Bronchial epithelial cell (primary cell): ENCODE measurements at places on chromosomes 7 and 10.

DNA sequence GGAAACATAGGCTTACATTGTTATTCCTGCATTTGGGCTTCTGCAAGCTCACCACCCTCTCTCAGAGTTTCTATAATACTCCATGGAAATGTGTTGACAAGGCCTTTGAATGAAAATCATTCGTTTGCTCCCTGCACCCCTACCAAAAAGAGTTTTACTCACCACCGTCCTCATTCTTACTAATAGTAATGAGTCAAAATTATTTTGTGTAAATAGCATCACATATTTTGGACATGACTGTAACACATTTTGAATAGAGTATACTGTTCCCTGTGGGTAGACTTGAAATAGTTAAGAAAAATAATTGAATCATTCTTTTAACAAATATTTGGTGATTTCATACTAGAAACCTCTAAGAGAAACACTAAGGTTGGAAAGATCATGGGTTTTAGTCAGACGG, 84.6 kb downstream of the AKAP9 start:
- peak; percentile 93 for DNase-seq

- peak; percentile 96 for DNase-seq
Measured at GRCh38 chr7:129831424-129832058, 121.2 kb downstream of the UBE2H start.

GRCh38 chr10:2460812-2461211, 606.5 kb upstream of the PFKP start:
- no peak for DNase-seq

DNA sequence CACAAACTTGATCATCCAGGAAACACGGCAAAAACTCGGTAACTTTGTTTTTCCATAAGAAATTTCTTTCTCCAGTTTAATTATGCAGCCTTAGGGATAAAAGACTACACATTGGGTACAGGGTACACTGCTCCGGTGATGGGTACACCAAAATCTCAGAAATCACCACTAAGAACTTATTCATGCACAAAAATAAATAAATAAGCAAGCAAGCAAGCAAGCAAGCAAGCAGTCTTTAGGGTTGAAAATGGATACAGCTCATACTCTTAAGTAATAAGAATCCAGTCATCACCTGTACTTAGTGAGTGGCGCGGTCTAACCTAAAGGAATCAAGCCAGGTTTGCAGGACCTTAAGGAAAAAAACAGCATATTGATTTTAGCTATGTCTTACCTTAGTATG, 30.0 kb downstream of the MCM10 start:
- DNase-seq: no peak

DNA sequence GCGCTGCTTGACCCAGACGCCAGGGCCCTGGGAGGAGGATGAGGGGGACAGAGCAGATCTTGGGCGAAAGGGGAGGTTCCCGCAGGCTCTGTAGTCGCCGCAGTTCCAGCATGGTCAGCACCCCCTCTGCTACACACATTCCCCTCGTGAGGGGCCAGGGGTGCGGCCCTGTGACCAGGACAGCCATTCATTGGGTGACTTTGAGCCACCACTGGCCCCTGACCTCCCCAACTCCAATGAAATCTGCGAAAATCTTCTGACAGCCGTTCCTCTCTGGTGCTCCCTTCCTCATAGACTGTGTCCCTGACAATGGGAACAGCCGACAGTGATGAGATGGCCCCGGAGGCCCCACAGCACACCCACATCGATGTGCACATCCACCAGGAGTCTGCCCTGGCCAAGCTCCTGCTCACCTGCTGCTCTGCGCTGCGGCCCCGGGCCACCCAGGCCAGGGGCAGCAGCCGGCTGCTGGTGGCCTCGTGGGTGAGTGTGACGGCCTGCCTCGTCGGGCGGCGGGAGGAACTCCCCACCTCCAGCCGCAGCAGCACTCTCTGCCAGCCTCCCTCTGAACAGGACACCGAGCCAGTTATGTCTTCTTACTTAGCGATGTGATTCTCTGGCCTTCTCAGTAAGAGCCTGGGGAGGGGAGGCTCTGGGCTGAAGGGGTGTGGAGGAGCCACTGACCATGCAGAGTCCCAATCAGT, 825 bp downstream of the TMEM176A start:
- no peak for DNase-seq
